Activated T-helper 1 cell treated with anti-CD3 and anti-CD28 coated beads, Interleukin-2, amount 50 U/mL, for 16 hours (primary cell): ENCODE measurements at places on chromosomes 5 and 9.

GRCh38 chr5:3098821-3099220 is 347.3 kb upstream of the IRX2 start:
- no peak for DNase-seq

- no peak for DNase-seq
These were observed 44.1 kb downstream of the PIP5K1B start for GRCh38 chr9:68749135-68749534.

GRCh38 chr9:126591922-126592321 is 21.8 kb upstream of the LMX1B start:
- DNase-seq = no peak

DNA sequence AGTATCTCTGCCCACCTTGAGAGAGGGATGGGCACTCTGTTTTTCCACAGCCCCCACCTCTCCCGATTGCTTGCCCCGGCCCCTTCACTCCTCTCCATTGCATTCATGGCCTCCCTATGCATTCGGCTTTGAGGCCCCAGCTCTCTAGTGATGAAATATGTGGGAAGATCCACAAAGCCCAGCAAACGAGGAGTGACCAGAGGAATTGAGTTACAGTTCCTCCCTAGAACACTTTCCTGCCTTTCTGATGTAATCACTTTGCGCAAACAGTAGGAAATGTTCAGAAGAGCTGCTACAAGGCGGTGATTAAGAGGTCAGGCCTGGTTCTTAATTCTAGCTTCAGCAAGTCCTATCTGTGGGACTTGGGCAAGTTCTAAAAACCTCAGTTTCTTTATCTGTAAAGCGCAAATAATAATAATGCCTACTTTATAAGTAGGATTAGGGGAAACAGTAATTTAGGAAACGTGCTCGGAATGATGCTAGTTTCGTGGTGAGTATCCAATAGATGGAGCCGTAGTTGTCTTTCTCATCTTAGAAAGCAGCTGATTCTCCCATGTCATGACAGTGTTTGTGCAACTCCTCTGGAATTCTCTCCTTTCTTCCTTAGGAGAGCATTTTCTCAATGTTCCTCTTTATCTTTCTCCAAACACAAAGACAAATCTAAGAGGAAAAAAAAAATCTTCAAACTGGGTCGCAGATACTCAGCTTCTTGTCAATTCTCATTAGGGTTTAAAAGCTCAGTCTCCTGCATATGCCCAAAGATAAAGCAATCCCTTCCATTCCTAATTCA is 99.5 kb upstream of the MSX2 start:
- DNase-seq = no peak

DNA sequence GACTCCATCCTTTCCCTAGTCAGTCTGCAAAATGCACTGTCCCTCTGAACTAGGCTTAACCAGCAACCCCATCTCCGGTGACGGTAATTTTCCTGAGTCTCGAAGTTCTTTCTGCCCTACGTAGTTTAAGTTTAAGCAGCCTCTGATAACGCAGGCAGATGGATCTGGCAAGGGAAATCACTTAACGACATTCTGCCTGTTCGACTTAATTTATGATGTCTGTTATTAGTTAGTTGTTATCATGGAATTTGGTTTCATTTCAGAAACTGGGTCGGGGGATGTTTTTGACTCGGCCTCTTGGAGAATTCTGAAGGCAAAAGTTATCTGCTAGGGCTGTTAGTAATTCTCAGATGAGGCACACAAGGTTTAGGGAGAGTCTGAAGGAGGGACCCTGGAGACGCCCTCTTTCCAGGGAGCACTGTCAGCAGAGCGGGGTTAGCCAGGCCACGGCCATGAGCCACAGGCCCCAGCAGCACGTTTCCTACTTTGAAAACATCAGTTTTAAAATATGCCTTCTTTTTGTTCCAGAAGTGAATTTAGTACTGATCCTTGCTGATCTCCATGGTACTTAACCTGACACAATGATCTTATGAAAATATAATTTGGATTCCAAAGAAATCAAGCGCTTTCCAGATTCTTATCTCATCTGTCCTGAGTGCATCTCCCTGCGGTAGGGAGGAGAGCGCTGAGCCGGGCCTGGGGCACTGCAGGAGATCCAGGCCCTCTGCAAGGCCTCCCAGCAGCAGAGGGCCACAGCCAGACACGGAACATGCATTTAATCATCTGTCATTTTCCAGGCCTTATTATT is 171.0 kb upstream of the OTULINL start:
- no peak for DNase-seq

- DNase-seq = no peak
These were observed 35.8 kb upstream of the SHISAL2B start for GRCh38 chr5:64654561-64654938.

GRCh38 chr5:38911933-38912332 is 66.1 kb downstream of the OSMR start:
- DNase-seq = no peak

- DNase-seq = no peak
These were observed 16.6 kb downstream of the ENC1 start for GRCh38 chr5:74623748-74624408.

GRCh38 chr5:73922875-73923557 is 297.0 kb downstream of the ARHGEF28 start:
- no peak for DNase-seq

GRCh38 chr9:21689854-21690253 is 112.6 kb upstream of the MTAP start:
- DNase-seq = no peak
